ENCODE measurements at places on chromosomes 2 and 18.

DNA sequence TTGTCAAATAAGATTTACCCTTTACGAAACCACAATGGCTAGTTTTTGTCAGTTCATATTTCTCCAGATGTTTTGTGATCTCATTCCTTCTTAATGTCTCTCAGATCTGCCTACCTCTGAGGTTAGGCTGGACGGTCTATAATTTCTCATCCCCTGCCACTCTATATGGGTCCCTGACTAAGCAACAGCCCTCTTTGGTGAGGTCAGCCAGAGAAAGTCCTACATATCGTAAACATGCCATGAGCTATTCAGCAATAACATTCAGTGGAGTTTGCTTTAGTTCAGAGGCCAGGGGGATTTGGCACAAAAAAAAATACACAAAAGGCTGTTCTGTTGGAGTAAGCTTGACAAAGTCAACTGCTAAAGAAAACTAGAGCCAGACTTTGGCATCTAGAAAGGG lies 192.1 kb upstream of the NCKAP5 start:
- DNase-seq: no peak

- DNase-seq: no peak
Measured at GRCh38 chr2:69466728-69467127, 29.5 kb upstream of the NFU1 start.

DNA sequence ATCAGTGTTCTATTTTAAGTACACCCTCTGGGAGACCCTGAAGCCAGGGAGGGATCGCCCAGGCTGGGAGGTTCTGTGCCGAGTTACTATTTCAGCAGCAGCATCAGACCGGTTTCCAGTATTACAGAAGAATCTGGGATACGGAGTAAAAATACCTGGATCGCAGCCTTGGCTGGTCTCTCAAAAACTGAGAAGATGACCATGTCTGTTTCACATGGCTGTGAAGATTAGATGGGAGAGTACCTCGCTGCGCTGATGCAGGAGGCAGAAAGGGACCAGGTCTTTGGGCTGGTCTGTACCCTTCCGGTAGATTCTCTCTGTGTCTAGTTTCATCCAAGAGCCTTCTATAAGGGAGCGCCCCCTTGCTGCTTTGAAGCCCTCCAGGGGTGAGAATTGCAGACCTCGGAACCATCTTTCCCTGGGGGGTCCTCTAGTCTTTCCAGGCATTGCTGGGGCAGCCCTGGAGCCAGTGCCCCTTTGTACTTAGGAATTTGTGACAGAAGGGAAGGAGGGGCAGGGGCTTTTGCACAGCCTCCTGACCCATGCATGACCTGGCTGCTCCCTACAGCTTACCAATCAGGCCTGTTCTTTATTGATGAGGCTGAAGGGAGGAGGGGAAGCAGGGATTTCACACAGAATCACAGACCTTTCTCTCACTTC lies 56.3 kb upstream of the MAPRE3 start:
- no peak for DNase-seq

DNA sequence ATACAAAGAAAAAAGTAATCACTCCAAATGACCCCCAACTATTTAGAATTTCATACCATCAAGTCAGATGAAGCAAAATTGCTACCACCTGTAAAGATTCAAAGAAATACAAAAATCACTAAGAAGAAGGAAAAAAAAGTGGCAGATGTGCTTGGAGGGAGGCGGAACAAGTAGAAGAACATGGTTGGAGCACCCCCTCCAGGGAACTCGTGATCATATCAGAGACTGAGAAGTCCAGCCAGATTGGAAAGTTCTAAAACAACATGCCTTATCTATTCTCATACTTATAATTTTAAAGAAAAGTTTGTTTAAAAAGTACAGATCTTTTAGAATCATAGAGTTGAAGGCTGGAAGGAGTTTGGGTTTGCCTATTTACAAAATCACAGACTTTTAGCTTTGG lies 113.4 kb upstream of the CYP26B1 start:
- DNase-seq: no peak

- DNase-seq: no peak
Measured at GRCh38 chr18:57697426-57697825, 75.8 kb upstream of the NARS1 start.

- DNase-seq: no peak
Measured at GRCh38 chr2:72932045-72932740, 14.9 kb downstream of the EMX1 start.

DNA sequence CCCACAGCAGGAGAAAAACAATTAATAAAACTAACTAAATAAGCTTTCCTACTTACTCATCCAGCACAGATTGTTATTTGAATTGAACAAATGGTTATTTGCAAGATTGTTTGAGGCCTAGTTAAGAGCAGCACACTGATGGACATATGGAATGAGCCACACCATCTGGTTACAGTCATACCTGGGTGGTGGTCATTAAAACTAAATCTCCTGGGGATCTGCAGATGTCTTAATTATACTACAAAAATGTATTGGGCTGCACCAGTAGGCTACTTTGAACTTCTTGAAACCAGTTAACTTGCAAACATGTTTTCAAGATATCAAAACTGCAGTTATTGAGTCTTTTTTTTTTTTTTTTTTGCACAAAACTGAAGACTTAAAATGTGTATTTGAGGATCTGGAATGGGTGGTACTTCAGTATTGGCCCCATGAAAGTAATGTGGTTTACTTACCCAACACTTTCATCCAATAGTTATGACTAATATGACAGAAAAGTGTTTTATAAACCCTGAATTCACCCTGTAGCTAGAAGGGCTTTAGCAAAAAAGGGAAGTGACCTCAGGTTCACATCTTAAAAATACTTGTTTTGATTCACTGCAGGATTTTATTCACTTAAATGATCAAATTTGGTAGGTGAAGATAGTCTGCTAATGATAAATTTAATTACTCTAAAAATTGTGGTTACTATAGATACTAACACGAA lies 10.8 kb downstream of the AGFG1 start:
- no peak for DNase-seq

DNA sequence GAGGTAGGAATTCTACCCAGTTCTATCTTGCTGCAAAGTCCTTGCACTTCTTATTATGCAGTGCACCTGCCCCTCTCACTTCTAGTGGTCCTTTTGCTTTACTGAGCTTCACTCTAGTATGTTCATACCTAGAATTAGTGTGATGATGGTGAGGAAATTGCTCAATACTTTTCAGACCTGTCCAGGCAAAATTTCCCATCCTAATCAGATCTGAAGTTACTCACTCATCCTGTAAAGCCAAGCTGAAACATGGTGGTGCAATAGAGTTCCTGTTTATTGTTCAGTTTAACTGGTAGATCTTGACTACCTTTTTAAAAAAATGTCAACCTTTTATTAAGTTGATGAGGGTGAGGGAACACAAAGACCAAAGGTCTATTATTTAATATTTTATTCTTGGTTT lies 12.6 kb upstream of the FIGN start:
- DNase-seq: no peak

DNA sequence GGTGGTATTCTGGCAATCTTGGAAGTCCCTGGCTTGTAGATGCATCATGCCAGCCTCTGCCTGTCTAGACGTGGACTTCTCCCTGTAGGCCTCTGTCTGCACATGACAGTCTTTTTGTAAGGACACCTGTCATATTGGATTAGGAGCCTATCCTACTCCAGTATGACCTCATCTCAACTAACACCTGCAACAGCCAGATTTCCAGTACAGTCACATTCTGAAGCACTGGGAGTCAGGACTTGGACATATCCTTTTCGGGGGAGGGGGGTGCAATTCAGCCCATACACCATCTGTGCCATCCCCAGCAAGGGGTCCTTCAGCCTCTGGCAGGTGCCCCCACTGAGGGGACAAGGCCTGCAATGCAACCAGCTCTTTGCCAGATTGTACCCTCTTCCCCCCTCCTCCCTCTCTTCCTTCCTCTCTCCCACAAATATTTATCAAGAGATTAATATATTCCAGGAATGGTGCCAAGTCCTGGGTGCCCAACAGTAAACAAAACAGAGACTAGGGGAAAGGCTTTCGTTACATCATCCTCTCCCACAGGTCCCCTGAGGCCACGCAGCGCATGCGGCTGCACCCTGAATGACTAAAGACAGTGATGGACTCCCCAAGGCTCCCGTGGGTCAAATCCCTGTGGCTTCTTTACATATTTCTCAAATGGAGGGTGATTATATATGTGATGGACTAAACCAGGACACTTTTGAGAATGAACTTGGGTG lies 20.5 kb upstream of the MYCN start:
- DNase-seq: no peak

Measured in hypothalamus (tissue), 51 donors.